Adipose tissue (tissue), 3 donors: ENCODE measurements at places on chromosomes 5 and 9. TPM values are rescaled to one million over a fixed set of nuclear protein-coding genes. Genes with fewer than 3 reads are reported as not detected.

Gene FCN2
- 4.1 TPM for polyA plus RNA-seq

Gene QRFP
- 0.12 TPM for polyA plus RNA-seq

Gene SPINK7
- not detected for polyA plus RNA-seq

Gene SAPCD2
- 0.18 TPM for polyA plus RNA-seq
